Subcutaneous preadipocyte (primary cell): ENCODE measurements at places on chromosomes 4 and X. TPM values are rescaled to one million over a fixed set of nuclear protein-coding genes. Genes with fewer than 3 reads are reported as not detected.

Gene GPR82
- not detected in 2 replicates for total RNA-seq

Gene TGIF2LX
- not detected in 2 replicates for total RNA-seq

Gene PDCL2
- total RNA-seq = not detected in 2 replicates

Gene PTPN13
- 44.5 and 52.4 TPM in 2 replicates for total RNA-seq

Gene RENBP
- total RNA-seq = 3.7 TPM in 2 replicates

Gene FHDC1
- total RNA-seq = under 0.01 and 0.20 TPM in 2 replicates

Gene PAGE5
- not detected in 2 replicates for total RNA-seq

Gene CXCL10
- total RNA-seq = under 0.01 TPM in 1 of 2 replicates, not detected in the other

Gene TNMD
- not detected in 2 replicates for total RNA-seq

Gene FAT1
- 161 and 172 TPM in 2 replicates for total RNA-seq

Gene NXT2
- 8.8 and 9.6 TPM in 2 replicates for total RNA-seq

Gene SLC10A3
- 28.0 and 28.7 TPM in 2 replicates for total RNA-seq

Gene INTU
- total RNA-seq = 3.3 and 4.3 TPM in 2 replicates

Gene SMIM10L2A
- under 0.01 TPM in 2 replicates for total RNA-seq

Gene KIT
- 0.73 and 0.78 TPM in 2 replicates for total RNA-seq

Gene DSPP
- total RNA-seq = not detected in 2 replicates
